ENCODE measurements at places on chromosomes 12 and 14.

DNA sequence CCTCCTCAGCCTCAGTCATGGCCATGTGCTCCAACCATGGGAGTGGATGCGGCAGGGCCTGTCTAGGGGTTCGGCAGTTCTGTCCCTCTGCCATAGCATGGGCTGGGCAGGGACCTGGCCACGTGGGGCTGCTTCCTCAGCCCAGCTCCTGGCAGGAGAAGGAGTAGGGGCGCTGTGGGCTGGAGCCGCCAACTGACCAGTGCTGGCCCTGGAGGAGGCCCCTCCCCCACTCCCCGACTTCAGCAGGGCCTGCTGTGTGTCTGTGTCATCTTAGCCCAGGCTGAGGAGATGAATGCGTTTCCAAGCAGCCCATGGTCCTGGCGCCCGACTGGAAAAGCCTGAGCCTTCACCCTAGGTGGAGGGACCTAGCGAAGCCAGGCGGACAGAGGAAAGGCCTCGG is 2.7 kb upstream of the PACS2 start:
- no peak for DNase-seq

GRCh38 chr12:108119126-108119973 is 9.7 kb upstream of the WSCD2 start:
- DNase-seq = no peak

GRCh38 chr14:88202286-88202685 is 120.8 kb downstream of the KCNK10 start:
- no peak for DNase-seq

DNA sequence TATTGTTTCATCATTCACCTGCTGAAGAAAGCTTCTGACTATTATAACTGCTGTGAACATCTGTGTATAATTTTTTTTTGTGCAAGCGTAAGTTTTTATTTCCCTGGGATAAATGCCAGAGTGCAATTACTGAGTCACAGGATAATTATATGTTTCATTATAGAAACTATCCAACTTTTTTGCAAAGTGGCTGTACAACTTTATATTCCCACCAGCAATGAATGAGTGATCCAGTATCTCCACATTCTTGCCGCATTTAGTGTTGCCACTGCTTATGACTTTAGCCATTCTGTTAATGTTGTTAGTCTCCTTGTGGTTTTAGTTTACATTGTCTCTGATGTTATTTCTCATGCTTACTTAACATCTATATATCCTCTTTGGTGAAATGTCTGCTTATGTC is 88.1 kb upstream of the CCDC175 start:
- DNase-seq = no peak

DNA sequence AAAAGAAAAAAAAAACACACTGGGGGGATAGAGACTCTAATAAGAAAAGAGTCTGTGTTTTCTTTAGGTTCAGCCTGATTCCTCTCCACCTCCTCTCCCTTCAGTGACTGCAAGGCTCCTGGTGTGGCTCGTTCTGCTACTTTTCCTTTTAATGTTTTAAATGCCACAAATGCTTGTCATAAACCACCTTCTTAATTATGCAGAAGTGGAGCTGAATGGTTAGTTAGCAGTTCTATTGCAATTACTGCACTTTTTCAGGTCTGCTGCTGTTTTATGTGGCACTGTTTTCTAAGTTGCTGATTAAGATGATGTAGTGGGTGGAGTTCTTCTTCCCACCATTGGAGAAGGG is 878.1 kb downstream of the DIO2 start:
- DNase-seq = no peak

DNA sequence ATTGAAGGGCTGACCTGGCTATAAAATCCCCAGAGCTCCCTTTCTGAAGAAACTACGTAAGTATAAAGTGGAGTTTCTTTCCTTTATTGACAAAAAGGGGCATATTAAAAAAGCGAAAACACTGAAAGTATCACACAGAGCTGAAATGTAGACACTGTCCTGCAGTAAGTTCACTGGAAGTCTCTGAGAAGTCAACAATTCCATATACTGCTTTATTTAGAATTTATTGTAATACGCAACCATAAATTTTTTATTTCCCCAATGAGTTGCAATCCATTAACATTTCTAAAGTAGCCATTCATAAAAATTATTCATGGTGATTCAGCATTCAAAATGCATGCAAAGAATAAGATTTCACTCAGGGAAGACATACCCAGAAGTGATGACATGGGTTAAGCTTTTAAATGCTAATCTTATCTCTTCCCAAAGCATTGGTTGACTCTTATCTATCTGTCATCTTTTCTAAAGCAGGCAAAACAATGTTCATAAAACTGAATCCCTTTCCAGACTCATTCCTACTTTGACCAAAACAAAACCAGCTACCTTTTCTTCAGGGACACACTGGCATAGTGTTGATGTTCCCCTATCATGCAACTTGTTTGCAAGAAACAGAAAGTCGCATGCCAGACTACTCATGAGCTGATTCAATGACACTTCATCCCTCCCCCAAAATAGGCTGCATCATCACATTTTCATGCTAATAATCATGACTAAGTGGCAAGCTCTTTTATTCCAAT is 17.3 kb downstream of the KITLG start:
- DNase-seq = no peak

- DNase-seq = no peak
Measured at GRCh38 chr12:12176402-12176801, 90.4 kb downstream of the LRP6 start.

DNA sequence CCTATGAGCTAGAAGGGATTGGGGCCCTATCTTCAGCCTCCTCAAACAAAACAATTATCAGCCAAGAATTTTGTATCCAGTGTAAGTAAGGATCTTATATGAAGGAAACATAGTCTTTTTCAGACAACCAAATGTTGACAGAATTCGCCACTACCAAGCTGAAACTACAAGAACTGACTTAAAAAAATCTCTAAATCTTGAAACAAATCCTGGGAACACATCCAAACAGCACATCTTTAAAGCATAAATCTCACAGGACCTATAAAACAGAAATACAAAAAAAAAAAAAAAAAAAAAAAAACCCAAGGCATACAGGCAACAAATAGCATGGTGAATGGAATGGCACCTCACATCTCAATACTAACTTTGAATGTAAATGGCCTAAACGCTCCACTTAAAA is 41.3 kb upstream of the LMNTD1 start:
- no peak for DNase-seq

DNA sequence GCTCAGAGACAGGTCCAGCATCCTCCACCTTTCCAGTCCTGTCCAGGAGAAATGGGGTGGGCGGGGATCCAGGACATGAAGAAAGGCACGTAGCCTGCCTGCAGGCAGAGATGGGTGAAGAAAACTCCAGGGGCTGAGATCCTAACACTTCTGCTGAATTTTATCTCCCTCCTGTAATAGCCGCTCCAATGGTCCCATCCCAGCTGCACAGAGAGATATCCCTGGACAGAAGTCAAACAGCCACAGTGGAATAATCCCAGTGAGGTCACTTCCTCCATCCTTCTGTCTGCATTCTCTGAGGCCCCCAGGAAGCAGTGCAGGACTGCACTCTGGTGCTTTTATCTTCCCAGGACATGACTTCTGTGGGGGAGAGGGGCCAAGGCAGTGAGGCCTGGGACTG is 26.3 kb downstream of the KRT18 start:
- DNase-seq = no peak

DNA sequence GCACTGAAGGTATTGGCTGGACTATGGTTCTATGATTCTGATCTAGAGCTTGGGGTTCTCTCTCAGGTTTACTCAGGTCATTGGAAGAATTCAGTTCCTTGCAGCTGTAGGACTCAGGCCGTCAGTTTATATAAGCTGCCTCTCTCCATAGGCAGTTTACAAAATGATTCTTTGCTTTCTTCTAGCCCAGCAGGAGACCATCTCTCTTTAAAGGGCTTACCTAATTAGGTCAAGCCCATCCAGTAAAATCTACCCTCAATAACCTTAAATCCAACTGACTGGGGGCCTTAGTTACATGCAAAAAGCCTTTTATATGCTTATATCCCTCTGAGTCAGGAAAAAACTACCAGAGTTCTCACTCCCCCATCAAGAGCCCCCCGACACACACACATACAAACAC is 80.5 kb upstream of the GARIN6 start:
- DNase-seq = no peak

GRCh38 chr14:70782361-70782760 is 27.0 kb downstream of the MAP3K9 start:
- no peak for DNase-seq

- no peak for DNase-seq
Measured at GRCh38 chr12:110372056-110372425, 31.5 kb downstream of the ANAPC7 start.

DNA sequence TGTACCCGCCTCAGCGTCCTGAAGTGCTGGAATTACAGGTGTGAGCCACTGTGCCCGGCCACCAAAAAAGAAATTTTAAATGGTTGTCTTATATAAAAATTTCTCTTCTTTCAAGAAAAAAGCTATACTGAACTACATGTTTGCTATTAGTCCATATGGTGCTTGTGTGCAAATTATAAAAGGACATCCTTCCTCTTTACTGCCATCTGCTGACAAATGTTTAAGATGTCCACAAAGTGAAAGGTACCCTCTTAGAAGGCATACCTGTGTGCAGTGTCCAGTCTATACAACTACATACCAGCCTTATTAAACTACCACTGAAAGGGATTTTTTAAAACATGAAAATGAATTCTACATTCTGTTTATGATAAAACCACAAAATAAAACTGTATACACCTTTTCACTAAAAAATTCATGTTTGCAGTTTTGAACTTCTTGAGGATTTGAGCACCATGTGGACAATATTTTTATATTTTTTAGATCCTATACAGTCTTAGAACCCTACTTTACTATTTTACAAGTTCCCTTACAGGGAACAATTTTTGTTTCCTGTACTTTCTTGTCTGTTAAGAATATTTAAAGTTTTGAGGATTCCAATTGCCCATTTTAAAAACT is 32.8 kb upstream of the TOMM20L start:
- DNase-seq = no peak

DNA sequence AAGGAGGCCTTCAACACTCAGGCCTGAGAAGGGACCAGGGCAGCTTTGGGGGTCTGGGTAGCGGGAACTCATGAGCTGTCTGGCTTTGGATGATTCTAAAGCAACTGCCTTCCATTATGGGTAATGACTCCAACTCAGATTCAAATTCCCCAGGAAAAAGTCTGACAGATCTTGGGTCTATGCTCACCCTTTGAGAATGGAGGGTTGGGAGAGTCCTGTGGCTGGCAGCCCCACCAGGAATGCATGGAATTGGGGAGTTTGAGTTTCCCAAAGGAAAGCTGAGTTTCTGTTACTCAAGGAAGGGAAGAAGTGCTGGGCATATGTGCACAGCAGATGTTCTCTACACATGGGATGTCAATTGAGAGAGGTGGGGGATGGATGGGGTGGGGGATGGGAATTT is 22.4 kb upstream of the LTBP2 start:
- DNase-seq = no peak

DNA sequence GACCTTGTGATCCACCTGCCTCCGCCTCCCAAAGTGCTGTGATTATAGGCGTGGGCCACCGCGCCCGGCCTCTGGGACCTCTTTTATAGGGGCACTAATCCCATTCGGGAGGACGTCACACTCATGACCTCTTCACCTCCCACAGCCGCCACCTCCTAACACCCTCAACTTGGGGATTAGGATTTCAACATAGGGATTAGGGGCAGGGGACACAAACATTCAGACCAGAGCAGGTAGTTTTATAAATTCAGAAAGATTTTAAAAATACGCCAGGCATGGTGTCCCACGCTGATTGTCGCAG is 49.4 kb downstream of the TPCN1 start:
- DNase-seq = no peak

- no peak for DNase-seq
Measured at GRCh38 chr14:30957813-30958370, 67.6 kb upstream of the AP4S1 start.

GRCh38 chr12:30599608-30600007 is 96.1 kb downstream of the IPO8 start:
- no peak for DNase-seq

DNA sequence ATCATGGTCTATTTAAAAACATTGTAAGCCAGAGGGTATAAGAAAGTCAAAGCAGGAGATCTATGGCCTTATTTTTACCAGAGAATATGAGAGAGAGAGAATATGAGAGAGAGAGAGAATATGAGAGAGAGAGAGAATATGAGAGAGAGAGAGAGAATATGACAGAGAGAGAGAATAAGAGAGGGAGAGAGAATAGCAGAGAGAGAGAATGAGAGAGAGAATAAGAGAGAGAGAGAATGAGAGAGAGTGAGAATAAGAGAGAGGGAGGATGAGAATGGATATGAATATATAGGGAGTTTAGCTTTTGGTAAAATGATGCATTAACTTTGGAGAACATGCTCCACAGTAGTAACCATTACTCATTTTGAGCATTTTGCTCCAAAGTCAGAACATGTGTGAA is 48.0 kb upstream of the ALG10B start:
- no peak for DNase-seq

DNA sequence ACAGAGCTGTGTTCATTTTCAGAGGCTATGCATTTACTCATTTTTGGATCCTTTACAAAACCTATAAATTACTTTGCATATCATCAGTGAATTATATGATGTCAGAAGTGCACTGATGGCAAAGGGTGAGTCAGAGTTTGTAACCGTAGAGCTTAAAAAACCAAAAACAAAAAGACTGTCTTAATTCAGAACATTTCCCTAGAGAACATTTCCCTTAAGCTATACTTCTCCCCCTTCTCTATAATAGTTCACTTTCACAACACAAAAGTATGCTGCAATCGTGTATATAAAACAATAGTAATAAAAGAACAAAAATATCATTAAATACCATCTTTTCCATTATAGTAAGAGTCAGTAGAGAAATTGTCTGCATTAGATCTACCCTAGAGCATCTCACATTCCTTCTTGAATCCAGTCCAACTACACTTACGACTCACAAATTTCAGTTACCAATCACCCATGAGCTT is 934.9 kb downstream of the LRFN5 start:
- DNase-seq = no peak

- DNase-seq = no peak
Measured at GRCh38 chr14:44896275-44897040, 65.3 kb downstream of the KLHL28 start.

- DNase-seq = no peak
Measured at GRCh38 chr12:6722863-6723262, 983 bp upstream of the COPS7A start.

DNA sequence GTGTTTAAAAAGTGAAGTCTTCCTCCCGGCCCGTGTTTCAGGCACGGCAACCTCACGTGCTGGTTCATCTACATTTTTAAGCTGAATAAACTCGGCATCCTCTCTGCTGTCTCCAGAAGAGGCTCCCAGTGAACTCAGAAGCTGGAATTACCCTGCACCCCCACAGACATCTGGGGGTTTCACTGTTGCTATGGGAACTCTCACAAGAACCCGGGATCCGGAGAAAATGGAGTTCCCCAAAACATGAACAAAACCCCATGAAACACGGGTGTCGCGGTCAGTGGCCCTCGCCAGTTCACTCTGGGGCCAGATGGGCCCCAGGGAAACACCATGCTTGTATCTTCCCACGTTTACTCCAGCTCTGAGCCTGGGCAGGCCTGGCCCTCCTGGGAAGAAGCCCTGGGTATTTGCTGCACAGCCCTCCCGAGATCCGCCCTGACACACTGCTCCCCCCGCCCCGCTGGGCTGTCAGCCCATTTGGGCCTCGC is 143.7 kb downstream of the PIWIL1 start:
- no peak for DNase-seq

DNA sequence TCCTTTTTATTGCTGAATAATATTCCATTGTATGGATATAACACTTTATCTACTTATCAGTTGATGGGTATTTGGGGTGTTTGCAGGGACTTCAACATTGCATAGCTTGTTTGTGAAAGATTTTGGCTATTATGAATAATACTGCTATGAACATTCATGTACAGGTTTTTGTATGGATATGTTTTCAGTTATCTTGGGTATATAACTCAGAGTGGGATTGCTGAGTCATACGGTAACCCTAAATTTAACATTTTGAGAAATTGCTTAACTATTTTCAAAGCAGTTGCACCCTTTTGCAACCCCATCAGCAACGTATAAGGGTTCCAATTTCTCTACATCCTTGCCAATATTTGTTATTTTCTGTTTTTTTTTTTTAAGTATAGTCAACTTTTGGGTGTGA is 27.3 kb upstream of the HELB start:
- no peak for DNase-seq

Measured in activated naive CD4-positive, alpha-beta T cell (primary cell).